ENCODE measurements at places on chromosomes 13 and 19.

DNA sequence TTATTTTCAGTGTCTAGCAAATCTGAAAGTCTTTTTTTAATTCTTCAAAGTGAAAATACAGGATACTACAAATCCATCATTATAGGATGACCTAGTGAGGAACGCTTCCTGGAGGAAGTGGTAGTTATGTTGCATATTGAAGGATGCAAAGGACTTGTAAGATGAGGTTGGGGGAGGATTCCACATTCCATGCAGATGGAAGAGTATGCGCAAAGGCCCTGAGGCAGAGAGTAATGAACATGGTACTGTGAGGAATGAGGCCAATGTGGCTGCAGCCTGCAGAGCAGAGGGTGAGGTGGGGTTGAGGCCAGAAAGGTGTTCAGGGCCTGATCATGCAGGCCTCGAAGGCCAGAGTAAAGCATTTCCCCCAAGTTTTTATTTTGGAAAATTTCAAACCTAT lies 202.8 kb downstream of the MTUS2 start:
- DNase-seq, result no peak

DNA sequence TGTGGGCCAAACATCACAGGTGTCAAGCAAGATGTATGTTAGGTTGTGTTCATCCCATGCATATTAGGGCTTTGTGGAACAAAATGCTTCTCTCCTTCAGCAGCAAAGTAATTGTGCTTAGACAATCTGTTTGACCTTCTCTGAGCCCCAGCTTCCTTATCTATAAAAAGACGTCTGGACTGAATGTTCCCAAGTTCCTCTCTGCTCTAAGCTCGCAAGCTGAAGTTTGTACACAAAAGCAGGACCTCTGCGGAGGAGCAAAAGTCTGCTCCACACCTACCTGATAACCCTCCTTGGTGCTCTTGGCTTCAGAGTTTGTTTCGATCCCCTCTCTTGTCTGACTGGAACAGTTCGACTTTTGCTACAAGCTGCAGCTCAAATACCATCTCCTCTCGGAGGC lies 95.7 kb upstream of the UBL3 start:
- no peak for DNase-seq

DNA sequence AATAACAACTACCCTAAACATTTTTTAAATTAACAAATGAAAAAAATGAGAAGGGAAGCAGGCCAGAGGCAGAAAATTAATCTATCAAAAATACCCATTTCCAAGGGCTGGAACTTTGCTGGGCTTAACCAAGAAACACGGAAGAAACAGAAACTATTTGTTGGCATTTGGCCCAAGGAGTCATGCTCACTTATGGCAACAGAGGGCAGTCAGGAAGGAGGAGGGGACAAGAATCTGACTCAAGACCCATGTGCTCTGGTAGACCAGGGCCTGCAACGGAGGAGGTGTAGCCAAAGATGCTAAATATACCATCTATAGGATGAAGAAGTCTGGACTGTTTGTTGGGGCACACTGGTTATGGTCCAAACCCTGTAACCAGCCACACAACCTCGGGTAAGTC lies 496.7 kb downstream of the COG6 start:
- no peak for DNase-seq

GRCh38 chr13:107102676-107103075 lies 534.7 kb upstream of the ARGLU1 start:
- DNase-seq, result no peak

GRCh38 chr19:47598407-47599349 lies 10.3 kb upstream of the BICRA start:
- DNase-seq, result no peak

GRCh38 chr13:98813993-98814392 lies 61.5 kb upstream of the SLC15A1 start:
- no peak for DNase-seq

- DNase-seq, result no peak
Measured at GRCh38 chr19:56261145-56261544, 11.4 kb upstream of the EDDM13 start.

All from NCI-H1105 (cell line).